NB4 (cell line): ENCODE measurements at places on chromosomes 13 and 19.

DNA sequence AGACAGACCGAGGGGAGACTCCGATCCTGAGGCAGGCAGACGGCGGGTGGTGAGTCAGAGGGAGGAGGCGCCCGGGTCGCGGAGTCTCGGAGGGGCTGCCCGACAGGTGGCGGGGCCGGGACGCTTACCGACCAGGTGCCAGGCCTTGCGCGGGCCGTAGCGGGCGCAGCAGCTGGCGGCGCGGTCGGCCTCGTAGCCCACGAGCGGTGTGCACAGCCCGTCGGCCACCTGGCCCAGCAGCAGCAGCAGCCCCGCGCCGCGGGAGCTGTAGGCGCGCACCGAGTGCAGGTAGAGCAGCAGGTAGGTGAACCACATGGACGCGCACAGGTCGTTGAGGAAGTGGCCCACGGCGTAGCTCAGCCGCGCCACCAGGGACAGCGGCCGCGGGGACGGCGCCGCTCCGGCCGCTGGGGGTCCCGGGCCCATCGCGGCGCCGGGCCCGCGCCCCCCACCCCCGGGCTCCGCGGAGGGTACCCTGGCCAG is 367 bp downstream of the MFSD12 start:
- peak; percentile 55 for DNase-seq

- no peak for DNase-seq
Observed at GRCh38 chr13:109818886-109819285, 32.5 kb upstream of the IRS2 start.

GRCh38 chr19:29928831-29929230 is 13.2 kb upstream of the URI1 start:
- DNase-seq, result no peak

DNA sequence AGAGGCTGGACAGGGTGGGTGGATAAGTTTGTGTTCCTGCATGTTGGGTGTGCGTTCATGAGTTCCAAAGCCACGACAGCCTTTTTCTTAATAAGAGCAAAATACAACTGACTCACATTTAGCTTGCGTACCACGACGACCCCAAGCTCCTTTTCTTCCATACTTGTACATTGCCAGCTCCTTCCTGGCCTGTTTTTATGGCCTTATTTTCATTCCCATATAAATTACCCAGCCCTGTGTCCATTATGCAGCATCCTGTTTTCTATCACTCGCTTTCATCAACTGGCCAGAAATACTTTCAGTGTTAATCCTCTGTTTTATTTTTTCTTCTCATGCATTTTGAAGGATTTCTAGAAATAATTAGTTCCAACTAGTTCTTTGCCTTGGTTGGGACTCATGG is 499.1 kb downstream of the FOXO1 start:
- no peak for DNase-seq

DNA sequence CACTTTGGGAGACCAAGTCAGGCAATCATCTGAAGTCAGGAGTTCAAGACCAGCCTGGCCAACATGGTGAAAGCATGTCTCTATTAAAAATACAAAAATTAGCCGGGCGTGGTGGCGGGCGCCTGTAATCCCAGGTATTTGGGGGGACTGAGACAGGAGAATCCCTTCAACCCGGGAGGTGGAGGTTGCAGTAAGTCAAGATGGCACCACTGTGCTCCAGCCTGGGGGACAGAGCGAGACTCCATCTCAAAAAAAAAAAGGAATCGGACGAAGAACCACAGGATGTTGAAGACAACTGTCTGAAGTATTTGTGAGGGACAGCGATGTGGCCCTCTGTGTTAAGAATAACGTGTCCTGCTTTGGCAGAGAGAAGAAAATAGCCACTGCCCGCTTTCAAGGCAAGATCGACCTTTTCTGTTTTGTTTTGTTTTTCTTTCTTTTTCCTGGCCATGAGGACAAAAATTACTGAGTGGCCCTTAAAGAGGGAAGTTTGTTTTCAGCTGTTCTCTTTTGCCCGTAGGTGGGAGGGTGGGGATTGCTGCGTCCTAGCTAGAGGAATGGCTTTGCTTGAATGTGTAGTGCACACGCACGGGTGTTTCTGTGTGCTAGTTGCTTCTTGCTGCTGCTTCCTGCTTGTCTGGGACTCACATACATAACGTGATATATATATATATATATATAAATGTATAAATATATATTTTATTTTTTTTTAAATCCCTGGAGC is 6.2 kb upstream of the PRKCG start:
- no peak for DNase-seq

GRCh38 chr19:29212356-29212647 is 649 bp downstream of the UQCRFS1 start:
- DNase-seq, result no peak

GRCh38 chr19:55165952-55166529 is 372 bp downstream of the DNAAF3 start:
- peak; percentile 88 for DNase-seq

DNA sequence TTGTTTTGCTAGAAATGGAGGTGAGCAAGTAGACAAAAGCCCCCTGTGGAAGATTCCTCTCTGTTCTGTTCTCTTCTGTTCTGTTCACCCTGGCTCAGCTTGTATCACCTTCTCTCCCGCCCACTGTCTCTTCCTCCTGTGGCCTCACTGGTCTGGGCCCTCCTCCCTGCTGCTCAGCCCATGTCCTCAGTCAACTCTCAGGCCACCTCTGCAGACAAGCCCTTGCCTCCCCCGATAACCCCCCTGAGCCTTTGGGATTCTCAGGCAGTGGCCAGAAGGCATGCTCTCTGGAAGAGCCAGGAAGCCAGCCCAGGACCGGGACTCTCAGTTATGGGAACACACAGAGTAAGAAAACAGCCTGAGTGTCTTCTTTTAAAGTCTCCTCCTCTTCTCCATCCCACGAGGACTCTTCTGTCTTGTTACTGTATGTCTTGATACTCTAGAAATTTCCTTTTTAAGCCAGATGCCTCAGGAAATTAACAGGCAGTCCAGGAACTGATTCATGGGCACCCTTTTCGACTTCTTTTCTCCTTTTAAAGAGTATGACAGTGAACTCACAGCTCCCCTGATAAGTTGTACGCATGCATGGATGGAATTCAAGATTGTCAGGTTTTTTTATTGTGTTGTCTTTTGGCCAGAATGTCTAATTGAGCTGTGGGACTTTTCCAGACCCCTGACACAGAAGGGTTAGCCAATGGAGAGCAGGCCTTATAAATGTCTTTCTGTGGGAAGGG is 33.7 kb downstream of the SHISA2 start:
- no peak for DNase-seq

DNA sequence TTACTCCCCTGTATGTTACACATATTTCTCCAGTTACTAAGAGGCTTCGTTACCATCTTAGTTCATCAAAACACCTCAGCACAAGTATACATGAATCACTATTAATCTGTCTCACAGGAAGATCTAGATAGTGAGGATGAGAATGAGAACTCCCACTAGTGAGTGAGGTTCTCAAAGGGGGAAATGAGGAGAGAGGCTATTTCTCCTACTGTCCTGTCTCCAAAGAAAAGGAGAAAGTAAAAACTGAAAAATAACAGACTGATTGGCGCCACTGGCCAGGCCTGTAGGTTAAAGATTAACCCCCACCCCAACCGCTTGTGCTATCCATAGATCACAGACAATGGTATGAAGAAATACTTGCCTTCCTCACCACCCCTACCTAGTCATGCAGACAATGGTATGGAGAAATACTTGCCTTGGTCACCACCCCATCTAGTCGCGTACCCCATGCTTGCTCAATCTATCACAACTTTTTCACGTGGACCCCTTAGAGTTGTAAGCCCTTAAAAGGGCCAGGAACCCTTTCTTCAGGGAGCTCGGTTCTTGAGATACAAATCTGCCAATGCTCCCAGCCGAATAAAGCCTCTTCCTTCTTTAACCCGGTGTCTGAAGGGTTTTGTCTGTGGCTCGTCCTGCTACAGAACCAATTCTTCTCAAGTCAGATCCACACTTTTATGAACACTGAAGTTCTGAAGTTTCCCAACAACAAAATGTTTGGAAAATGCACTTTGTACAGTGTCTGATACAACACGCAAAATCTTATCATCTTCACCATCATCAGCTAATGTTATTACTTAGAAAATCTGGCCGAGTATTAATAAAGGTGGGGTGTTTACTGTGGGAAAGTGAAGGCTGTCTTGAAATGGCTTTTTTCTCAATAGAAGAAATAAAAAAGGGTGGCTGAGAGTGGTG is 598.1 kb downstream of the UQCRFS1 start:
- DNase-seq, result no peak

- DNase-seq, result peak; percentile 74
Observed at GRCh38 chr13:35722458-35723052, 246.1 kb upstream of the MAB21L1 start.

DNA sequence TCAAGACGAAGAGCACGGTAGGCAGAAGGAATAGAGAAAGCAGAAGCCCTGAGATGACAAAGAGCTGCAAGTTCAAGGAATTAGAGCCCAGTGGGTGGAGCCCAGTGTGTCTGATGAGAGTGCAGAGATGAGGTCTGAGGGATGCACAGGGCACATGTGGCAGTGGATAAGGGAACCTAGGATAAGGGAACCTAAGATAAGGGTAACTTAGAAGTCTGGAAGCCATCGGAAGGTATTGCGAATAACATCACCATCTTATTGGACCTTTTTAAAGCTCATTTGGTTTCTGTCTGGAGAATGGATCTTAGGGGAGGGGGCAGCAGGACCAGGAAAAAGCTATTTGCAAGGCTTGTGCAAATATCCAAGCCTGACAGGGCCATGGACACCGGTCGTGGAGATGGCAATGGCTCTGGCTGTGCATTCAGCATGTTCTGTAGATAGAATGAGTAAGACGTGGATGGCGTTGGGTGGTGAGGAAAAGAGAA is 1.3 kb downstream of the FPR3 start:
- DNase-seq, result no peak

- DNase-seq, result peak; percentile 79
Observed at GRCh38 chr19:17488593-17489391, 18.5 kb downstream of the SLC27A1 start.

GRCh38 chr19:5106971-5107370 is 138.1 kb downstream of the KDM4B start:
- DNase-seq, result no peak

DNA sequence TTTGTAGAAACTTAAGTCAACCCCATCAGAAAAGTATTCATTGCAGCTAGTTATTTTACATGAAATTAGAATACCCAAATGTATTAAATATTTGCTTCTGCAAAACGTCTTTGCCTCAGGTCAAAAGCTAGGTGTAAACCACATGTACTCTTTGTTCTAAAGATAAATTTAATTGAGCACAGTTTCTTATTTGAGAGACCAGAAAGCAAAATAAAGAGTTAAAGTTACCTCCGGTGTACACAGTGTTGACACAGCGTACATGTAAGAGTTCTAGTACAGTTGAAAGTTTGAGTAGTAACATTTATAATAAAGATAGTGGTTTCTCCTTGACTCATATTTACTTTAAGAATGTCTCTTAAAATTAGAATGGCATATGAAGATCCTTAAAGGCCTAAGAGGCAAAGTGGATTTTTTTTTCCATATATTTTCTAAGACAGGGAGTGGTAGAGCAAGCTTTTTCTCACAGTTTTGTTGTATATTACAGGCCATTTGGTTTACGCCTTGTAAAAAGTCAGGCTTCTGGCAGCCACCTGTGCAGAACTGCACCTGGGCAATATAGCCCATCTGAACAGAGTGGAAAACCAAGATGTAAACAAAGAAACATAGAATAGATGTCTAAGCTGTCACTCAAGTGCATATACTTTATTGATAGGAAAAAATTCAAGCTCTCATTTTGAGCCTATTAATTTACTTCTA is 2.9 kb downstream of the LRCH1 start:
- DNase-seq, result no peak

GRCh38 chr19:5987077-5987818 is 9.3 kb upstream of the RANBP3 start:
- peak; percentile 61 for DNase-seq

DNA sequence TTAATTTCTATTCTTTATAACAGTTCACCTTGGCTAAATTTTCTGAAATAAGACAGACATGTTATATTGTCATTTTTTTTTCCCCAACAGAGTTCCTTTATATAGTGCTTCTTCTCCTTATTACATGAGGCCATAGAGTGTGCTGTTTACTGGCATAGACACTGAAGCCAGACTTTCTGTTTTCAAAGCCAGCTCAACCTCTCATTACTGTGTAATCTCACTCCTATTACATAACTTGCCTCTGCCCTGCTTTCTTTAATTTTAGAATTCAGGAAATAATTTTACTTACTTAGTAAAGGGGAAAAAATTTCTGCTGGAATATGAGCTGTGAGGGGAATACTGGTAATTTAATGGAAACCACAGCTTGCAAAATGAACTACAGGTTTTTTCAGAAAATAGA is 1380.4 kb downstream of the SLITRK1 start:
- DNase-seq, result no peak

GRCh38 chr13:113599391-113599790 is 14.8 kb downstream of the TFDP1 start:
- DNase-seq, result no peak

DNA sequence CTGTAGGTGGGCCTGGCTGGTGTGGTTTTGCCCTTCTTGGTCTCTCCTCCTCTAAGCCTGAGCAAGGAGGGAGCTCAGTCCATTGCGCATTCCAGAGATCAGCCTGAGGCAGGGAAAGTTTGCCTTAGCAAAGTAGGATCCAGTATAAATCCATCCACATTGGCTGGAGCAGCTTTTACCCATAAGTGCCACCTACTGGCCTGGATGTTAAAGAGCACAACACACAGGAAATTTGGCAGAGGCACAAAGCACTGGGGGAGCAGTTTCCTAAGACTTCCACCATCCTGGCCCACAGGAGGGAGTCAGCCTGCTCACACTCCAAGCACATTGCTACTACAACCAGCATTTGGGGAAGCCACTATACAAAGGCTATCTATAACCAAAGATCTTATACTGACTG is 1124.2 kb downstream of the SLITRK1 start:
- peak; percentile 40 for DNase-seq

DNA sequence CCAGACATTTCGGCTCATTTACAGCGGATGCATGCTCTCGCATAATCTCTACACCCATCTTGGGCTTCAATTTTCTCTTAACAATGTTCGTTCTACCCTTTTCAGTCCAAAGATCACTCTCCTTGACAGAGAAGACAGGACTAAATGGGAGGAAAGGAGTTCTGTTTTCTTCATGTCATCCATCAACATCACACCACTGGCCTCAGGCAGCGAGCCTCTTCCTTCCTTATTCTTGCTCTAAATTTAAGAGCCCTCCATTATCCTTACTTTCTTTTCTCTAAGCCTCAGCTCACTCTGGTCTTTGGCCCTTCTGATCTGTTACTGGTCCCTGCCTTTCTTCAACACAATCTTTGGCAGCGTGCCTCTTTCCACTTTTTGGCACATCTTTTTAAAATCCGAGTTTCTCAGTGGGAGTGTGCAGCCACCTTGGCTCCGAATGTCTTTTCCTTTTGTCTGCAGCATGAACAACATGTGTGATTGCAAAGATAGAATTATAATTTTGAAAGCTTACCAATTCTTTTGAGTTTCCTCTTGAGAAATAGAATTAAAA is 98.7 kb downstream of the FAM216B start:
- DNase-seq, result no peak

- DNase-seq, result no peak
Observed at GRCh38 chr19:6373813-6374108, 1.2 kb downstream of the ALKBH7 start.

DNA sequence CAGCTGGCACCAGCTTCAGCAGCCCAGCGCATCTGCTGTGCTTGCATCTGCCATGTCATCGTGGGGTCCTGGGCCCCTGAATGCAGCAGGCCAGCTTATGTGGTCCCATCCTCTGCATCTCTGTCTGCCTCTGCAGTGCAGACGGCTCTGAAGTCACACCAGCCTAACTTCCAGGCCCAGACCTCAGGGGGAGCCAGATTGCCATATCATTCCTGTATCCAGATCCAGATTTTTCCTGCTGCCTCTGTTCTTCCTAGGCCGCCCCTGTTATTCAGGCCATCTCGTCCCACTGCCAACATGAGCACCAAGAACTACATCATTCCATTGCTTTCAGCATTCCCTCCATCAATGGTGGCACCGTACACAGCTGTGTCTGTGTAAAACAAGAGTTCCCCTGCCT is 571.6 kb downstream of the UQCRFS1 start:
- no peak for DNase-seq

- no peak for DNase-seq
Observed at GRCh38 chr19:45994456-45994997, 740 bp upstream of the CCDC61 start.
